Activated CD4-positive, CD25-positive, alpha-beta regulatory T cell (primary cell): ENCODE measurements at places on chromosomes 6 and 20.

GRCh38 chr6:158763434-158764182 is 55.6 kb downstream of the EZR start:
- no peak for DNase-seq

DNA sequence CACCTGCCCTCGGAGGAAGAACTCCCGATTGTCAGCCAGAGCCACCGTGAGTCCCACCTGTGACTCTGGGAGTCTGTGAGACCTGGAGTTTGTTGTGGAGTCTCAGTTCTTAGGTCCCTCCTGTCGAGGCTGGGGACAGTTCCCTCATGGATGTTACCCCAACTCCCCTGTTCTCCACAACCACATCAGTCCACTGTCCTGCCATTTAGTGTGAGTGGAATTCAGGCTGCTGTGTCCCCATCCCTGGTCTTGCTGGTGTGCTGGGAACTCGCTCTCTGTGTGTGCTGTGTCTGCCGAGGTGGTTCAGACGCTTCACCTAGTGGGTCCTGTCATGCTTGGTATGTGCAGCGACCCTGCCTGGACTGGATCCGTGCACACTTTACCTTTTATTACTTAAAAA is 163.2 kb downstream of the DTNBP1 start:
- no peak for DNase-seq

- no peak for DNase-seq
Measured at GRCh38 chr6:119284861-119285521, 64.6 kb downstream of the MAN1A1 start.

- DNase-seq: no peak
Measured at GRCh38 chr6:15539722-15540270, 123.0 kb downstream of the DTNBP1 start.

- no peak for DNase-seq
Measured at GRCh38 chr20:19212821-19213502, 520 bp downstream of the SLC24A3 start.

DNA sequence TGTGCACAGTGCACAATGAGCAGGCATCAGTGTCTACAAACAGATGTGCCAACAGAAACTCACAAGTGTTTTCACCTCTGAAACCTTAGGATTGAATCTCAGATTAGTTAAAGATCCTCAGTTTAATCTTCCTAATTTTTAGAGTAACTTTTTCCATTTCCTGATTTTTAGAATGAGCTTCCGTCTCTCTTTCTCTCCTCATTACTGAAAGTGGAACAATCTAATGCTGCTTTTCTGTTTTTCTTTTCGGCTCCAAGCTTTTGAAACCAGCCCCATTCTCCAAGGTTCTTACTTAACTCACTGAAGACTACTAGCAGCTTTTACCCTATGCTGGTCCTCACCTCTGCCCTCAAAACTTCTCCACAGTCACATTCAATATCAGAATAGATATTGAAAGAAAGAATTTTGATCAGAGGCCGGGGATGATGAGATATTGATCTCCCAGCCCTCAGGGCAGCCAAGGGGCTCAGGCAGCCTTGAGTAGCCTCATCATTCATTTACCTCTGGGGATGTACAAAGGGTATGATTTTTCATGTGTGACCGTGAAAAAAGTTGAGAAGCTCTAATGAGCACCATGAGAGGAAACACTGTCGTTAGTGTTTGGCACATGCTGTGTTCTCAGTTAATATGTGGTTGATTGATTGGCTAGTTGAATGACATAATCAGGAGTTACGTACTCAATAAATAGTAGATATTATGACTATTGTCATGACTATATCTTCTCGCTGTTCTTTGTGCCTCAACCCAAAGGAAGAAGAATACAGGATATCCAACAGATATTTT is 11.9 kb upstream of the STK38 start:
- no peak for DNase-seq

DNA sequence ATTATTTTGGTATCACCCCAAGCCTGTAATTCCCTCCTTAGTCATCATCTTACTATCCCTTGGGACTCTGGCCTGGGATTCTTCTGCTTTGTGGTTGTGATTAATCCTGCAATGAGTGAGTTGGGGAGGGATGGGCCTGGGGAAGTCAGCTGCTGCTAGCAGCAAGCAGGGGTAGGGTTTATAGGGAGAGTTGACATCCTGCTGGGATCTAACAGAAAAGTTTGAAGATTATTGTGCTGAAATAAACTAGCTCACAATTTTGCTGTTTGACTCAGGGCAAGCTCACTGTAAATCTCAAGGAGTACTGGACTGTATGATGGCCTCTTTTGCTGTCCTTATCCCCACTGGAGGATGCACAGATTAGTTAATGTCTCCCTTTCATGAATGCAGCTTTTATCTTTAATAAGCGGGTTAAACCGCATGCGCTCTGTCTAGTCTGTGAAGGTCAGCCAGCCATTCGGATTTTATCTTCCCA is 83.4 kb downstream of the JARID2 start:
- no peak for DNase-seq

DNA sequence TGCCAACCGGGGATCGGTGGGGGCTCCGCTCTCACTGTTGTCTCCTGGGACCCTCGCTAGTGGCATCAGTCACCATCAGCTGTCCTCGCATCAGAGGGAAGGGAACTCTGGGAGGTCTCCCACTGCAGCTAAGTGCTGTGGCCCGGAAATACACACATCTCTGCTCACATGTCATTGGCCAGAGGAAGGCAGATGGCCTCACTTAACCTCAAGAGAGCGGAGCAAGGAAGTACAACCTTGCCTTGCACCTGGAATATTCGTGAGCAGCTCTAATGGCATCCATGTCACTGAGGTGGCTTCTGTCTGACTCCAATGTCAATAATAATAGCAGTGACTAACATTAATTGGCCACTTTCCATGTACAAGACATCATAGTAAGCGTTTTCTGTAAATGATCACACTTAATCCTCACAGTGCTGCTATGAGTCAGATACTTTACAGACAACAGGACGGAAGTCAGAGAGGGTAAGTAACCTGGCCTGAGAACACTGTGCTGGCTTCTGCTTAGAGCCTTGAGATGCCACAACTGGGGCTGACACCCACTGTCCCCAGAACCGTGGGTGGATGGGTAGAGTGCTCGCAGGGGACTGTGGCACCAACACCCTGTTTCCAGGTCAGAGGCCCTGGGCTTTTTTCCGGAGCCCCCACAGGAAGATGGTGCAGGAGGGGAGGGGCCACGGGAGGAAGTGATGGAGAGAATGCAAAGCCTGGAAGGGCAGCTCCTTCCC is 6.0 kb downstream of the LHFPL5 start:
- DNase-seq: no peak

- DNase-seq: no peak
Measured at GRCh38 chr20:37821696-37822095, 81.2 kb upstream of the VSTM2L start.

- DNase-seq: no peak
Measured at GRCh38 chr6:137884149-137884909, 17.3 kb downstream of the TNFAIP3 start.

GRCh38 chr20:50735813-50736212 is 4.4 kb downstream of the PARD6B start:
- no peak for DNase-seq

- no peak for DNase-seq
Measured at GRCh38 chr6:20548264-20548663, 14.0 kb downstream of the CDKAL1 start.

GRCh38 chr6:38337819-38338465 is 301.8 kb downstream of the BTBD9 start:
- DNase-seq: no peak
